Motor neuron (in vitro differentiated cells): ENCODE measurements at places on chromosomes 11 and 22. TPM values are rescaled to one million over a fixed set of nuclear protein-coding genes. Genes with fewer than 3 reads are reported as not detected.

The CD3D gene
- not detected in 2 replicates for total RNA-seq

The TKFC gene
- total RNA-seq: 62.8 and 84.6 TPM in 2 replicates

The SCGB1C1 gene
- total RNA-seq: not detected in 2 replicates

The RIMBP3B gene
- 0.20 and 0.38 TPM in 2 replicates for total RNA-seq

The ZPR1 gene
- total RNA-seq: 37.2 and 39.0 TPM in 2 replicates

The RIC8A gene
- 72.5 and 79.7 TPM in 2 replicates for total RNA-seq

The TRIM51 gene
- not detected in 2 replicates for total RNA-seq

The OR5A1 gene
- total RNA-seq: 0.05 TPM in 2 replicates

GRCh38 chr22:48695251-48695650, 1132.4 kb downstream of the BRD1 start:
- ATAC-seq: no peak

DNA sequence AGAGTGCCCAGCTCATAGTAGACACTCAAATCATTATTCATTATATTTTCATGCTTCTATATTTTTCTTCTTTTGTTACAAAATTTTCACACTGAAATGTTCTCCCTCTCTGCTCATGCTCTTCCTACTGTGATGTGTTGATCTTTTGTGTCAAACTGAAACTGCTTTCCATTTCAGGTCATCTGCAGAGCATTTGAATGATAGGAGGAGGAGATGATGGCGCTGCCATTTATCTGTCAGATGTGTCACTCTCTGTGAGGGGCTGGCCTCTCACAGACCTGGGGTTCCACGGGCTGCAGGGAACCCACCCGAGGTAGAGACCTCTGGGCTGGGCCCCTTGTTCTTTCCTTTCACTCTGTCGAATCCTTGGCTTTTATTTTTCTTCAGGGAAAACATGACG, 41.1 kb downstream of the OR10A6 start:
- ATAC-seq: no peak

DNA sequence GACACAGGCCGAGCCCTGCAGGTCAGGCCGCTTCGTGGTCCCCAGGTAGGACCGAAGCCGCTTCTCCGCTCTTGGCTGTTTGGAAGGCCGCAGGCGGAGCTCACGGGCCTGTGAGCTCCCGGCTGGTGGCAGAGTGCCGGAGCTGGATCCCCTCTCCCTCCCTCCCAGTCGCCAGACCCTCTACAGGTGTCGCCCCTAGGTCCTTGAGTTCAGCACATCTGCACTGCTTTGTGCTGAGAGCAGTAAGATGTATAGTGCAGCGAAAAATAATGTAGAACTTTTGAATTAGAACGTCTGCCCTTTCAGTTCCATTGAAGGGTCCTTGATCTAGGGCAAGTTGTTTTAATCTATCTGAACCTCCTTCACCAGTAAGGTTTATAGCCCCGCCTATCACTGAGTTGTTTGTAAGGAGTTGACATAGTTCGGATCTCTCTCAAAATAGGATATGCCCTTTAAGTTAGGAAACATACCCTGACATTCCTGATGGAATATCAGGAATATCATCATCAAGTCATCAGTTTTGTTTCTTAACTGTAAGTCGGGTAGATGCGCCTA, 419 bp downstream of the ANKRD49 start:
- peak; percentile 62 for ATAC-seq

GRCh38 chr11:78224506-78224905, 35.8 kb downstream of the USP35 start:
- ATAC-seq: no peak

DNA sequence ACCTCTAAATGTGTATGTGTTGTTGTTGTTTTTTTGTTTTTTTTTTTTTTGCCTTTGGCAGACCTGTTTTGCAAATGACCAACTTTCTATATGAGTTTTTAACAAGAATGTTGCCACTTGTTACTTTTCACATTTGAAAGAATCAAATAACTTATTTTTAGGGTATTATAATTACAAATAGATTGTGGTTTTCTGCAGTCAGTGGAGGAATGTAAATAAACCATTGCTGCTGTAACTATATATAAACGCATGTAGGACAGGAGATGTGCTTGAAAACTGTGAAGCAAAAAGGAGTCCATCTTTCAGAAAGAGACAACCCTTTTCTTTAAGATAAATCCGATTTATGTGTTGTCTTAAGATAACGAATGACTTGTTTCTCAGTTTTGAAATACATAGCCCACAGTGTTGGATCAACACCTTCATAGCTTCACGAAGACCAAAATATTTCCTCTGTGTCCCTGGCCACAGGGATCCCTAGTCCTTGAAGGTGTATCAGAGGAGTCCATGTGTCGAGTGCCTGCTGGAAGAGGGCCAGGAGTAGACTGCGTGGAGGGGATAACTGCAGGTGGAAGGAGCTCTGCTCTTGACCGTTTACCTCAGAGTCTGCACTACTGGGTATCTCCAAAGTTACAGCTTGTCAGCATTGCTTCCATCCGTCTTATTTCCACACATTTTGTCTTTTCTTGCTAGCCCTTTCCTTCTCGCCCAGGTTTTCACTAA, 24.7 kb downstream of the TNRC6B start:
- no peak for ATAC-seq

DNA sequence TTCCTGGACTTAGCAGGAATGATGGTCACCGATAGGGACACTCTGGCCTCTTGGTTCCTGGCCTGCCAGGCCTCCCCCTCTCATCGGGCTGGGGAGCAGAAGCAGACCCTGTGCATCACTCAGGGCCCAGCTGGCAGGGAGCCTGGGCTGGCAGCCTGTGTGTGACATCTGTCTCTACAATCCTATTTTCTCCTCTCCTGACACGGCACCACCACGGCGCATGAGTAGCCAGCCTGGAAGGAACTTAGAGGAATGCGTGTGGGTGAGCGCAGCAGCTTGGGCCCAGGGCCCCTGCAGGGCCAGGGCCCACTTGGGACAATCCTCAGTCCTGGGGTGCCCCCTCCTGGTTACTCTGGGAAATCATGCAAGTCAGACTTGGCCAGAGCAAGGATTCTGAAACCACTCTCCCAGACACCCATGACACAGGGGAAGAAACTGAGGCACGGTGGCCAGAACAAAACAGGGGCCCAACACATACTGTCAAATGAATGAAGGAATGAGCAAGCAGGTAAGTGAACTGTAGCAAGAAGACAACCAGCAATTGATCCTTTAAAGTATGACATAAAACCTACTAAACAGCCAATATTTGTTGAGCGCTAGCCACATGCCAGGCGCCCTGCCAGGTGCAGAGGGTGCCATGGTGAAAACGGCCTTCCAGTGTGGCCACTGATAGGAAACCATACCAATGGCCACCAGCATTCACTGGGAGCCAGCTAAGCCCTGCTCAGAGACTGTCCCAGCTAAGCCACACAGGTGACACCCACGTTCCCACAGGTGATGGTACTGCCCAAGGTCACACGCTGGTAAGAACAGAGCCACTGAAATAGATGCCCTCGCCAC, 13.3 kb downstream of the RSPH14 start:
- ATAC-seq: peak; percentile 72

DNA sequence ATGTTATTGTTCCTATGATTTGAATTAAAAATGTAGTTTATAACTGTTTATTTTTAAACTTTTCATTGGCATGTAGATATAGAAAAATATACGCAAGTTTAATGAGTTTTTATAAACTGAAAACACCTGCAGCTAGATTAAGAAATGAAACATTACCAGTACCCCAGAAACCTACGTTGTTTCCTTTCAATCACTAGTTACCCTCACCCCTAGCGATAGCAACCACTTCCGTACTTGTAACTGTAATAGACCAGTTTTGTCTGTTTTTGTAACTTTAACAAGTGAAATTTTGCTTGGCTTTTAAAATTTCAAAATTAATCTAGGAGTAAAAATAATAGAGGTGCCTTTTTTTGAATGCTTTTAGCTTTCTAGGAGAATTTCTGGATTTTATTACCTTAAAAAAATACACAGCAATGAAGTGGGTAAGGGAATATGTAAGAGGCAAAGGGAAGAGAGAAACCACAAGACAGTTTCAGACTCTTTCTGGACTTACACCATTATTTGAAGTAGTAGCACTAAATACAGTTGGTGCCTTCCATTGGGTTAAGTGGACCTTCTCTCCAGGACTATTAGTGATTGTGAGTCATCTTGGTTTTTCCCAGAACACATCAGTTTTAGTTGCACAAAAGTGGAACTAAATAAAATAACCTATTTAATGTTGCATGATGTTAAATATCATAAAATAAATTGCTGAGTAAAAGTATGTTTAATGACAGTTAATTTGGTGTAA, 18.7 kb upstream of the NAT10 start:
- ATAC-seq: no peak

DNA sequence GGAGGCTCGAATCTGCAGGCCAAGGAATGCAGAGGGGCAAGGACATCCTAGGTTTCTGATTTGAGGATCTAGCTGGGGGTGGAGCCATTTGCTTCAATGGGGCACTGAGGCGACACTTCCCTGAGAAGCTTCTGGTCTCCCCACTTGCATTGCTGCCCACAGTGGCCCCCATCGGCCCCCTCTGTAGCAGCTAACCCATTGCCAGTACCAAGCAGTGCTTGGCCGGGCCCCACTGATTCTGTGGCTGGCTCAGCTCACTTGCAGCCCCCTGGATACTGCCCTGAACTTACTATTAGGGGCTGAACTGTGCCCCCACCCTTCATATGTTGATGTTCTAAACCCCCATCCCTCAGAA, 42.9 kb upstream of the SHISAL1 start:
- no peak for ATAC-seq

DNA sequence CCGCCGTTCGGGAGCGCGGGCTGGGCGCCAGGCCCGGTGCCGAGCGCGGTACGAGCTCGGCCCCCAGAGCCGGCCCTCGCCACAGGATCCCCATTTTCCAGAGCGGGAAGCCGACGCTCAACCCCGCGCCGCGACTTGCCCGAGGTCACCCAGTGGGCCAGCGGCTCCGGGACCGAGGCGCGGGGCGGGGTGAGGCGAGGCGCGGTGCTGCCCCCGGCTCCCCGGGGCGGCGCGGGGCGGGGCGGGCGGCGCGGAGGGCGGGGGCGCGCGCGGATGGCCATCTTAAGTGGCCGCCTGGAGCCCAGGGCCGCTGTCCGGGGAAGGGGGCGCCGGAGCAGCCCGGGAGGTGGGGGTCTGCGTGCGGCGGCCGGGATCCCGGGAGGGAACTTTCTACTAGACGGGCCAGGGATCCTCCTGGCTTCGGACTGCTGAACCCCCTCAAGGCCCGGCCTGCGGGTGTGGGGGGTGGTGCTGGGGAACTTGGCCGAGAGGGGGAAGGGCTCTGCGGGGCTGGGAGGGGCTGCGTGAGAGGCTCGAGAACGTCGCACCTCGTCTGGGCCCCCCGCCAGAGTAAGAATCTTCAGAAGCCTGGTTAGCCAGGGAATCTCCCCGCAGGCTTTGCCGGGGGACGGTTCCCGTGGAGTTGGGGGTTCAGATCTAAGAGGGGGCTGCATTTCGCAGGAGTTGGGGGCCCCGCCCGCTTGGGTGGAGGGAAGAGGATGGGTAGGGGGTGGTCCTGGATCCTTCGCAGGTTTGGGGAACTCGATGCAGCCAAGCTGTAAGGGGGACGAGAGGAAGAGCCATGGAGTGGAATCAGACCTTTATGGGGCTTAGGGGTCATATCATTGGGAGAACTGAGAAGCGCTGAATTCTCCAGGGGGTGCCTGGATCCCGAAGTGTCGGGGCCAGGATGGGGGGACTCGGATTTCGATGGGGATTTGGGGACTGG, 678 bp upstream of the INPPL1 start:
- ATAC-seq: peak; percentile 67

DNA sequence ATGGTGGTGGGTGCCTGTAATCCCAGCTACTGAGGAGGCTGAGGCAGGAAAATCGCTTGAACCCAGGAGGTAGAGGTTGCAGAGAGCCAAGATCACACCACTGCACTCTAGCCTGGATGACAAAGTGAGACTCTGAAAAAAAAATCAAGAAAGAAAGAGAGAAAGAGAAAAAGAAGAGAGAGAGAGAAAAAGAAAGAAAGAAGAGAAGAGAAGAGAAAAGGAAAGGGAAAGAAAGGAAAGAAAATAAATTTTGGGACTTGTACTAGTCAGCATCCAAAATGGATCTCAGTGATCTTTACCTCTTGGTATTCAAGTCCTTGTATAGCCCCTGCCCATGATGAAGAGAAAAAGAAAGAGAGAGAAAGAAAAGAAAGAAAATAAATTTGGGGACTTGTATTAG, 22.2 kb upstream of the PICALM start:
- no peak for ATAC-seq

GRCh38 chr11:36088266-36088972, 144.6 kb downstream of the LDLRAD3 start:
- no peak for ATAC-seq

DNA sequence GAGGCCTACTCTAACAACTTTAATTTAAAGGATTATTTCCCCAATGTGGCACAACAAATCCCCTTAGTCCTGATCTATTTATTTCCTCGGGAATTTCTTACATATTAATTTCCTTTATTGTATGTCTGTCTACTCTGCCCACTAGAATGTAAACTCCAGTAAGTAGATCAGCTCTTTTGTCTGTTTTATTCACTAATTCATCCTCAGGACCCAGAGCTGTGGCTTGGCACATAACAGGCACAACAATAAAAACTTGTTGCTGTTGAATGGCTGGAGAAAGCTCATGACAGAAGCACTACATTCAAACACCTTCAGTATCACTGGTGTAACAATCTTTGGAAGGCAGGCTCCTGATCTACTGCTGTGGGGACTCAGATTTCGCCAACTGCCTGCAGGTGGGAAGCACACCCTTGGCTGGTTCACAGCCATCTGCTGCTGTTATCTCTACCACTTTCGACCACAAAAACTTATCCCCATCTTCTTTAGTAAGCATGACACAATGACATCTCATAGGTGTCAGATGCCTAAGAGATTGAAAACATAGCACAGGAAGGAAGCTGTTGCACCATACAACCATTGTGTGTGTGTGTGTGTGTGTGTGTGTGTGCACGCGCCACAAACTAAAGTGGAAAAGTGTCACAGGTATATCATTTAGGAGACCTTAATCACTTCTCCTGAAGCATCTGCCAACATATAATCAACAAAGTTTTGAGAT, 11.9 kb downstream of the HIRA start:
- ATAC-seq: no peak

DNA sequence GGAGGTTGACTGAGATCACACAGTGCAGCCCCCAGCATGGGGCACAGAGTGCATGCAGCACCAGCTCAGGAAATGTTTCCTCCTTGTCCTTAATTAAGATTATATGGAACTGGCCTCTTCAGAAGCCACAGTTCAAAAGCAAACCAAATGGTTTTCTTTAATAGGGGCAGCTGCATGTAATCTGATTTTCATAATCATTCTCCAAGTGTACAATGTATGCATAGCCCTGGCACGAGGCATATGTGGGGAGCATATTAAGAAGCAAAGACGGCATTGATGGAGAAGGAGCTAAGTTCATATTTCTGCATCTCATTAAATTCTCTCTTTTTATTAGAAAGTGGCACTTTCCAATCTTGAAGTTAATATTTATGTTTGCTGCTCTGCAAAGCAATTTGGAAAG, 9.9 kb upstream of the PARVB start:
- ATAC-seq: peak; percentile 71

DNA sequence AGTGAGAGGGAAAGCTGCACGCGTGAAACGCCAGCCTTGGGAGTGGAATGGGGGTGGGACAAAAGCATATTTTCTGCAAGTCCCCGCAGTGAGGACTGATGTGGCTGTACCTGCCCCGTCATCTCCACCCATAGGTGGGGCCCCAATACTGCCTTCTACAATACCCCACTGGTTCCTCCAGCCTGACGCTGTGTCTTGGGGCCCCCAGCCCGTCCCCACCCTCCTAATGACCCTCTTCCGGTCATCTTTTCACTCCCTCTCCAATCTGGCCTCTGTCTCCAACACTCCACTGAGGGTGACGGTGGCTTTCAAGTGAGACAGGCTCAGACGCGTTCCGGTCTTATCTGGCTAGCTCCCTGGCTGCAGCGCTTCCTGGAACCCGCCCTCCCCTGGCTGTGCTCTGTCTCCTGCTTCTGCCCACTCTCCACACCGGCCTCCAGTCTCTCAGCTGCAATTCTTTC, 104.2 kb downstream of the MICAL3 start:
- peak; percentile 99 for ATAC-seq
